ENCODE measurements at places on chromosomes 12 and 14.

DNA sequence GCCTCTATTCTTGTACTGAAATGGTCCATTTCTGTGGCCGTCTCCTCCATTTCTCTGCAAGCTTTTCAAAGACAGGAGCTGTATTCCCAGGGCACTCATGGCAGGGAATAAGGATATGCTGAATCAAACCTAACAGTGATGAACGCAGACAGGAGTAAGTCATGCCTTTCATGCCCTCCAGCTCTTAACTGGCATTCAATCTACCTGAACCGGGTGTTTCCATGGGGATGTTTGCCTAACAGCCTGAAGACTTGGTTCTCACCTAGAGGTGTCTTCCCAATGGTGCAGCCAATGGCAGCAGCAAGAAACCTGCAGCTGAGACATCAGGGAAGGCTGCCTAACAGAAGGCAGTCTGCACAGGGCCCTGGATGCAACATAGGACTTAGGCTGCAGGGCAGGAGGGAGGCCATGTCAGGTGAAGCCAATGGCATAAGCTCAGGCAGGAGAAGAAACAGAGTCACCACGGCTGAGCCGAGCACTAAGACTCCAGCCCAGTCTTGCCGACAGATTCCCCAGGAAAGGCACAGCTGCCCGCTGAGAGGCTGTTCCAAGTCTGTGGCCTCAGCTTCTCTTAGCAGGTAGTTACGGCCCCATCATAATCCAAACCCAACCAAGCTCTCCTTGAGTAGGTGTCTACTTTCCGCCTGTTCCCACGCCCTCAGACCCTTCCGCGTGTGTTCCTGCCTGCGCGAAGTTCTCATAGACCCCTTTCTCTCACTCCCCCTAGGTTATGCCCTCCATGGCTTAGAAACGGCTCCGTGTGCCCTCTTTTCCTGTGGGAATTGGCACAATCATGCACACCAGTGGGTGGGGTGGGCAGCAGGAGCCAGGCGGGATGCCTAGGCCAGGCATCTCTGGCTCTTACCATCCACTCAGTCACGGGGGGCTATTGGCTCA, 44.1 kb downstream of the VWF start:
- DNase-seq: no peak

DNA sequence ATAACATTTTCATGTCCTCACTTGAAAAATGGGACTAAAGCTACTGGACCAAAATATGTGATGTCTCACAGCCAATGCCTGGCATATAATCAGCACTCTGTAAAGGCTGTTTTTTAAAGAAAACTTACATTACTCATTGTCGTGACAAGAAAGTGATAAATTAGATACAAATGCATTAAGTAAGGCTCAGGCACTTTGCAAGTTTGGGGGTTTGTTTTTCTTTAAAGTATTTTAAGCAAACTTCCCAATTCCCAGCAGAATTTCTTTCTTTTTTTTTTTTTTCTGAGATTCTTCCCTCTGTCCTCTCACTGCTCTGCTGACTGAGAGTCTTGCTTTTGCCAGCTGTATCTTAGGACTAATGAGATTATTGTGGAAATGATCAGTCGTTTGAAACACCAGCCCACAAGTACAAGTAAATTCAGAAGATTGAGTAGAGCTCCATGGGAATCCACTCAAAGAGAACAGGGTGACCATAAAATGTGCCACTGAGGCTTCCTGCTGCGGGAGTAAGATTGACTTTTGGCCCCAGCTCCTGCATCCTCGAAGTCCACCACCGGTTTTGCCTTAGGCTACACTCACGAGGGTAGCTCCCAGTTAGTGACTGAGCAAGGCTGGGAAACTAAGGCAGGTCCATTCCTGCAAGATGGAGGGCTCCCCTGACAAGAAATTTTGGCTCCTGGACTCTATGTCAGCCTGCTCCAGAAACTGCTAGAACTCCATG, 82.8 kb downstream of the TMTC1 start:
- DNase-seq: no peak

DNA sequence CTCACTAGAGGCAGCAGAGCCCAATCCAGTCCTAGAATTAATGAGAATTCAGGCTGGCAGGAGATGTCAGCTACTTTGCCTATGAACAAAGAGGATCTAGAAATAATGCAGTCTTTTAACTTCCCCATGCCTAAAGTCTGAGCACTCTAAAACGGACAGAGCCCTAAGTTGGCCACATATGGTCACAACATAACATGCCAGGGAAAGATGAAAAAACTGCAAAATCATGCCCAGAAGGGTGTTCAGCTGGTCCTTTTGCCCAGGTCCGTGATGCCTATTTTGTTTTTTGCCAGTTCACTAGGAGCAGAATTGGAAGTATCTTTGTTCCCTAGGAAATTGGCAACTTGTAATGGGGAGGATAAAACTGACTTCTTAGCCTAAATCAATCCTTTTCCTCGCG, 20.3 kb upstream of the LMNTD1 start:
- no peak for DNase-seq

DNA sequence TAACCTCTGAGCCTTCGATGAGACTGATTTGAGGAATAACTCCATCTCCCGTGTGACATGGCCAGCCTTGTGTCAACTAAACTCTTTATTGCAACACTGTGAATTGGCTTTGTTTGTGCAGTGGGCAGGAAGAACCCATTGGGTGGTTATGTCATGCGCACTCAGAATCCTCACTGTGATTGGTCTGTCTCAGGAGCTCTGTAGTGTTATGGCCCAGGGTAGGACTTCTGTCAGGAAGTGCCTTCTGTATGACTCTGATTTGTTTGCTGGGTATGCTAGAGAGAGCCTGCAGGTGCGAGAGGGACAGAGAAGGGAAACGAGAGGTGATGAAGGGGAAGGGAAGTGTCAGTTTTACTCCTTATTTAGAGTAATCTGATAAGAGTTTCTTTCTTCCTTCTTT, 71.5 kb upstream of the DCD start:
- DNase-seq: no peak

- no peak for DNase-seq
These were observed 214.3 kb downstream of the EFCAB11 start for GRCh38 chr14:89740241-89740640.

DNA sequence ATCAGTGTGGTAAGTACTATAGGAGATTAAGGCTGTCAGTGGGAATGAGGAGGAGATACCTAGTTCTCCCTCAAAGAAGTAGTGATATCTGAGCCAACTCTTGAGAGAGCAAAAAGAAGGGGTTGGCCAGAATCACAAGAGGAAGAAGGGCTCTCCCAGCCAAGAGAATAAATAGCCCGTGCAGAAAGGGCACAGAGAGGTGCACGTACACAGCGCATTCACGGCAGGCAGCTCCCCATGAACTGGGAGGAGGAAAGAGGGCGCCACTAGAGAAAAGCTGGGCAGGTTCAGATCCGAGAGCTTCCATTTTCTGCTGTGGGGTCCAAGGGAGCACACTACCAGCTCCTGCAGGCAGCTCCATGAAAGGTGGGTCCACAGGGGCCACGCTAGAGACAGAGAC, 59.9 kb downstream of the PPP2R5E start:
- no peak for DNase-seq

- DNase-seq: no peak
These were observed 75.0 kb downstream of the RFLNA start for GRCh38 chr12:124369827-124370378.

DNA sequence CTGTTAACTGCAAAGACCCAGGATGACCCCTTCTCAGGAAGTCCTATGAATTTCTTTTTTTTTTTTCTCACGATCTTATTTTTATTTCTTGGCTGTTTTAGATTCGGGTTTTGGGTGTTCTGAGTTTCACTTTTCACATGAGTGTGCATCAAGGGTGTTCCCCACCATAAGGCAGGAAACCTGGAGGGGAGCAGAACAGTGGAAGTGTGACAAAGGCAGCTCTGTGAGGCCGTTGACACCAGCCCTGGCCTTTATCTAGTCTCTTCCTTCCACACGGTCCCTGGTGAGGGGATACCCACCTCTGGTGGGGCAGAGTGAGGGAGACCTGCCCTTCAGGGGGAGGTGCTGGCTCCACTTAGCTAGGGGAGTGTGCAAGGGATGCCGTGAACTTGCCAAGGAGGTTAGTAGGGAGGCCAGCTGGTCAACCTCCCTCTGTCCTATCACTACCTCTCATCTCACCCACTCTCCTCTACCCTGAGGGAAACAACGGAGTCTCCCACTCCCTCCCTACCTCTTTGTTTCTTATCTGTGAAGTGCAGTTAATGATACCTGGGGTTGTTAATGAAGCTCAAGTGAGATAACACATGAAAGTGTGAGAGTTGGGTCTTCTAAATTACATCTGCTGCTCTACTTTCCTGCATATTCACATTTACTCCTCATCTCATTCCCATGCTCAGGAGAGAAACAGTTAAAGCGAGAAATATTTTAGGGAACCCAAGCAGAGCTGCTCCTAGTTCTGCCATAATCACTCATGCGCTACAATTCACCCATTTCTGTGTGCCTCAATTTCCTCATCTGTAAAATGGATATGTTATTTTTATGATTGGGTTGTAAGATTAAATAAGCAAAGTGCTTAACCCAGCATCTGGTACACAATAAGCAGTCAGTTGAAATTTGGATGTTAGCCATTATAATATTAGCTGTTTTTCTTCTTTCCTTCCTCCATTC, 4.4 kb upstream of the GALNT6 start:
- no peak for DNase-seq

DNA sequence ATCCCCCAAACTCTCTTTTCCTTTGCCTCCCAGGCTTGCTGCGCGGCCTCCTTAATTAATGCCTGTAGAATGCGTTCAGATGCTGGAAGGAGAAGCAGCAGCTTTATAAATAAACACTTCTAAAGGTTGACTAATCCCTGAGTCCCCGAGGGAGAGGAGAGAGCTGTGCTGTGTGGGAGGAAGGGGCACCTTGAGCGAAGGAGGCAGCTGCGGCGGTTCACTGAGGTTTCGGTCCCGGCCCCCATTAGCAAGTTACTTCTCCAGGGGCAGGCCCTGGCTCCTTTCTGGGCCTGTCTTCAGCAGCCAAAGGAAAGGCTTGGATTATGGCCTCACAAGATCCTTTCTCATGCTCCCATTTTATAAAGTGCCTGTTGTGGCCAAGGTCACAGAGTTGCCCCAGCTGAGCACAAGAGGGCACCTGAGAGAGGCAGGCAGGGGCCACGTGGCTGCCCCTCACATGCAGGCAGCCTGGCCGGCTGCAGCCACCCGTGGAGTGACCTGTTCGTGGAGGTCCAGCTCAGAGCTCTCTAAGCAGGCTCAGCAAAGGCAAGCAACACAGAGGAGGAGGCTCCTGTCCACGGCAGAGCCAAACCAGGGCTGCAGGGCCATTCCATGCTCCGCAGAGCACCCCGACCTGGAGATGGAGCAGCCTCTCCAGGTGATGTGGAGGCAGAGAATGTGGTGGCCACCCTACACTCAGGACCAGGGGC, 15.0 kb upstream of the CACNA2D4 start:
- DNase-seq: no peak

DNA sequence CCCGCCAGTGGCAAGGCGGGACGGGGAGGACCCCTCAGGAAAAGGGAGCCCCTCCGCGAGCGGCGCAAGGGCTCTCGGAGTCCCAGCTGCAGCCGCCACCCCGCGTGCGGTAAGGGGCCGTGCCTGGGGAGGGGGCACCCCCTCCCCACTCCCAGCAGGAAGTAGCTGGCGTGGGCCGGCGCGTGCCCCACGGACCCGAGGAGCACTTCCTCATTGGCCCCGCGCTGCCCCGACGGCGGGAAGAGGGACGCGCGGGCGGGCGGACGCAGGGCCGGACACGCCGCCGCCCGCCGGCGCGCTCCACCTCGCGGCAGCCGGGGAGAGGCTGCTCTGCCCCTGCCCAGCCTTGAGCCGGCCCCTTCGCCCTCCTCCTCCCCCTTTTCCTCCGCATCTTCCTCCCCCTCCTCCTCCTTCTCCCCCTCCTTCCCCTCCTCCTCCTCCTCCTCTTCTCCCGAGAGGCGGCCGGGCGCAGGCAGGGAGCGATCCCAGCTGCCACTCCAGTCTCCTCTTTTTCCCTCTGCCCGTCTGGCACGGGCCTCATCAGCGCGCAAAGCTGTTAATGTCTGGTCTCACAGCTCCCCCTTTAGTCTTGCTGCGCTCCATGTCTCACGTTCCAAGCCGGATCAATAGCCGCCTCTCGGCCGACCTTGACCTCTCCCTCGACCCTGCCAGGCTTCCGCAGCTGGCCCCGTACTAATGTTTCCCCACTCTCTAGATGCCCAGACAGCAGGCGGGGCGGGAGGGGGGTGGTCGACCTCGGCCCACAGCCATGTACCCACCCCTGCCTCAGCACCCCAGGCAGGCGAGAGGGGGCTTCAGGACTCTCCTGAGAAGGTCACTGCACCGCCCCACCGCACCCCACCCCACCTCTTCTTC, 2.6 kb upstream of the BCL11B start:
- no peak for DNase-seq

DNA sequence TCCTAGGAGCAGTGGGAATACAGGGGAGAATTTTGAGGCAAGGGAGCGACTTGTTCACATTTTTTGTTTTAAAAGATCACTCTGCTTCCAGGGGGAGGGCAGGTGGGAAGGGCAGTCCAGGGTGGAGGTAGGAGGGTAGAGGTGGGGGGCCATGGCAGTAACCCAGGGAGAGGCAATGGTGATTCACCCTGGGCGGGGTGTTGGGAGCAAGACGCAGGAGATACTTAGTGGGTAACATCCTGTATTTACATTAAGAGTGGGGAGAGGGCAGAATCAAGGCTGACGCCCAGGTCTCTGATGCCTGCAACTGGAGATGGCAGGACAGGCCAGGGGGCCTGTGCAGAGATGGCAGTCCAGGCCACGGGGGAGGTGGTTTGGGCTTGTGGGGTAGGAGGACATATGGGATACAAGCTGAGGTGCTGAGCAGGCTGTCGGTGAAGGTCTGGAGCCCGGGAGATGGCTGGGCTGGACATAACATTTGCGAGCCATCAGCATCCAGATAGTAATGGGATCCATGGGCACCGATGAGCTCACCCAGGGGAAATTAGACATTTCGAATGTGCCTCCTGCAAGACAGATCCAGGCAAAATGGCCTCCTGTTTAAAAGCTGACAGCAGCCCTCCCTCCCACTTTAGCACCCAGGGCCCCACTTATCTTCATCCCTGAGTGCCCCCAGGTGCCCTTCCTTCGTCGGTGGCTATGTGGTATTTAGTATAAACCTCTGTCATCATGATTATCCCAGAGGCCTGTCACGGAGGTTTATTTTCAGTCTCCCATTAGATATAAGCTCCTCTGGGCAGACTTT, 9.3 kb downstream of the EML1 start:
- no peak for DNase-seq

DNA sequence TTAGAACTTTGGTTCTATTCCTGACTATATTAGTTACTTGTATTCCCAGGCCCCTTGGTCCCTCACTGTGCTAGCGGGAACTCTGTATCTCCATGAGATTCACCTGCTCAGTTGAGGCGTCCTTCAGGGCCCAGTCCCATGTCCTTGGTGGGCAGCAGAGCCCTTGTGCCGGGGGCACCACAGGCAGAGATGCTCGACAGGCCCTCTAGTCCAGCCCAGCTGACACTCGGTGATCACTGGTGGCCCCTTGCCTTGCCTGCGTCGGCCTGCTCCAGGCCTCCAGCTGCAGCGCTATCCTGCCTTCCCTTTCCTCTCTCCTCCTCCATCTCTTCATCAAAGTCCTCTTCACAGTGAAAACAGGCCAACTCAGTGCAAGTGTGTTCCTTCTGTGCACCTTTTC, 70.0 kb downstream of the ANKRD9 start:
- DNase-seq: no peak

DNA sequence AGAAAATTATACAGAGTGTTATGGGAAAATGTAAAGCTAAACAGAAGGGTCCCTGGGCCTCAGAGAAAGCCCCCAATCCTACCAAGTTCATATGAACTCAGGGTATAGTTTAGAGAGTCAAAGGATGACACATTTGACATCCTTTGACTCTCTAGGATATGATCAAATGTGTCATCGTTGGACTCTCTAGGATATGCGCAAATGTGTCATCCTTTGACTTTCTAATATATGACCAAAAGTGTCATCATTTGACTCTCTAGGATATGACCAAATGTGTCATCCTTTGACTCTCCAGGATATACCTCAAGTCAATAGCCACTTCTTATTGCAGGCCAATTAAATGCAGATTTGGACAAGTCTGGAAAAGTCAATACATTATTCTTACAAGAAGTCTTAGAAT, 204.8 kb upstream of the IGF1 start:
- no peak for DNase-seq
